ENCODE measurements at places on chromosomes 5 and 9.

GRCh38 chr9:82410866-82411265, 422.3 kb downstream of the SPATA31D1 start:
- ATAC-seq = no peak

DNA sequence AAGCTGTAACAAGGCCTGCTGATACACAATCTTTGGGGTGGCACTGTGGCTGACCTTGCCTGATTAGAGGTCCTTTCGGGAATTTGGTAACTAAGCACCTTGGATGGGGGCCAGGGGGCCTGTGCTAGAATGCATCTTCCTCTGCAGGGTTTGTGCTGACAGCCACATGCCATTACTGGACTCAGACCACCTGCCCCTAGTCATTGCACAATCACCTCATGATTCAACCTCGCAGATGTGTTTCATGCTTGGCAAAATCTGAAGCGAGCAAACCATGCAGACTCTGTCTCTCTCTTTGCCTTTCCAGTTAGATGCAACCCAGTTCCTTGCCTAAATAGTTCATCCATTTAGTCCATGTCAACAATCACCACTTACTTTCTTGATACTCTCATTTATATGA, 96.5 kb upstream of the ERCC6L2 start:
- no peak for ATAC-seq

- no peak for ATAC-seq
These were observed 809 bp downstream of the MCCC2 start for GRCh38 chr5:71587766-71588532.

GRCh38 chr5:73215891-73216610, 43.1 kb downstream of the TMEM174 start:
- peak; percentile 95 for ATAC-seq

GRCh38 chr9:82130331-82131042, 141.9 kb downstream of the SPATA31D1 start:
- ATAC-seq = no peak

GRCh38 chr9:126497660-126498275, 116.0 kb upstream of the LMX1B start:
- ATAC-seq = no peak

DNA sequence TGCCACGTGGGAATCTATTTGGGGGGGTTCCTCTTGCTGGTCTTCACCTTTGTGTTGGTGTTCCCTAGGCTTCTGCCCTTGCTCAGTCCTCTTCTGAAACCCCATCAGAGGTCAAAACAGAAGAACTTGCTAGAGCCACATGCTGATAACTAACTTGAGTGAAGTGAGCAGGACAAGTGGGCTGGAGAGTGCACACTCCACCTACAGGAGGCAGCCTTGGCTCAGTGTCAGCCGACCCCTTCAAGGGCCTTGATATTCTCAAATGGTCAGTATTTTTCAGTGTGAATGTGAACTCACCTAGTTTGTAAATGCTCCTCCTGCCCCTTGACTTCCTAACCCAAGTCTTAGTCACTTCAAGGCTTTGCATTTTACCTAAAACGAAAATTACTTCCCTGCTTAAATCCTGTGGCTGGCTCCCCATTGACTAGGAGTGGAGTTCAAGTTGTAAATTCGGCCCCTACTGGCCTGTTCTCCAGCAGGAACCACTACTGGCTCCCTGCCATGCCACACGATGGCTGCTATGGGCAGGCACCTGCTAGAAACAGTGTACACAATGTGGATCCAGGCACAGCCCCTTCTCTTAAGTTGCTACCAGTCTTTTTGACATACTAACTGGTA, 3.6 kb upstream of the SLC1A3 start:
- ATAC-seq = no peak

GRCh38 chr5:102153003-102153759, 142.9 kb downstream of the SLCO4C1 start:
- ATAC-seq = peak; percentile 86
